NCI-H1436 treated with DMSO at 0.1 percent for 48 hours (cell line): ENCODE measurements at places on chromosomes 4 and X.

DNA sequence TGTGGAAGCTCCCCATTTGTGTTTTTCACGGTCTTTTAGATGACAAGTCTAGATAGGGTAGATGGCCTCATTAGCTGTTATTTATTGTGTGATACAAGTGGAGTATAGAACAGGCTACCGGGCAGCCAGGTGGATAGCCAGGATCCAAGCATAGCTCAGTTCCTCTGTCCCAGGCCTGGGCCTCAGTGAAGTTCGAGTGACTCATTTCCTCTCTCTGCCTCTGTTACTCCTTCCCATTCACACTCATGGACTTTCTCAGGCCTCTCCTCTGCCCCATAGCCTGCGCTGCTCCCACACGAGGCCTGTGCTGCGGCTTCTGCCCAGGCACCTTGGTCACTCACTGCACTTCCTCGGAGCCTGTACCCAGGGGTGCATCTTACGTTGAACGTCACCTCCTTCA is 54.5 kb downstream of the TENM3 start:
- no peak for DNase-seq

GRCh38 chr4:127251423-127251822 is 381.3 kb upstream of the INTU start:
- DNase-seq: no peak

DNA sequence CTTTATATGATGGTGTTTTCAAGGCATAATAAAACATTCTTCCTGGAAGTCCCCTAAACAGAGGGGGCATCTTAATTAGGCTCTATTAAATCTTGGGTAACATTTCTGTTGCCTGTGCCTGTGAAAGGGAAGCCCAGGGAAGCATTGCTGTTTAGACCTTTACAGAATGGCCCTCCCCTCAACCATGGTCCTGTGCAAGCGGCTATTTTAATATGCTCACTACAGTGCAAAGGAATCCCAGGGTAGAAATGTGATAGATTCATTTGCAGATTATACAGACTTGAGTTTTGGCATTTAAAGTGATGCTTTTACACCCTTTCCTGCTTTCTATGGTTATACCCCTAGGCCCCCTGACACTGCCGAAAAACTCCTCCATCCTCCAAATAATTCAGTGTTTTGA is 65.3 kb downstream of the CLCN5 start:
- no peak for DNase-seq

DNA sequence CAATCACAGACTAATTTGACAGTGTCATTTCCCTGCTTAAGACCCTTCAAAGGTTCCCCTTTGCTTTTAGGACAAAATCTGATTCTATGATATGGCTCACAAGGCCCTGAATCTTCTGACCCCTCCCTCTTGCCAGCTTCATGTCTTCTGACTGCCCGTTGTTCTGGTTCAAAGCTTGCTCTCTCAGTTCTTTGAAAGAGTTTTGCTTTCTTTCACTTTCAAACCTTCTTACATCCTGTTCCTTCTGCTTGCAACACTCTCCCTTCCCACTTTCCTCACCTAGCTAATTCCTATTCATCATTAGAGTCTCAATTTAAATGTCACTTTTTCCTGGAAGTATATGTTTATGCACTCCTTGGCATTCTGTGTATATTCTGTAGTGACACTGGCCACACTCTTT is 299.2 kb downstream of the IDS start:
- DNase-seq: no peak

- no peak for DNase-seq
Observed at GRCh38 chr4:37967736-37968135, 7.5 kb downstream of the PTTG2 start.

DNA sequence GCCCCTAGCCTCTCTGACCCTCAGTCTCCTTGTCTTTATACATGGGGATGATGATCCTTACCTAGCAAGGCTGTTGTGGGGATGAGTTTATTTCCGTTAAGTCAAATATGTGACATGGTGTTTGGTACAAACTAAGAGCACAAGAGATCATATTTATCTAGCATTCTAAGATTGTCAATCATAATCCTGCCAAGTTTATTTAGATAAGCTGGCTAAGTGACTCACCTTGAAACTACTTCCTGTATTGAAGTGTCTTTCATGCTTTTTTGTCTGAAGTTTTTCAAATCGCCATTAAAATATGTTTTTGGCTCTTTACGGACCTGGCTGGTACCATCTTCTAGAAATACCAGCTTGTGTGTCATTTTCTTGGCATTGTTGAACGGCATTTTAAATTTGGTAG is 30.7 kb downstream of the MAP7D3 start:
- DNase-seq: no peak

GRCh38 chrX:68433155-68433980 is at the start of gene OPHN1:
OPHN1 (minus strand) TSS chrX:68433495; CDS start chrX:68433020, 475 bp downstream.
- no peak for DNase-seq

- no peak for DNase-seq
Observed at GRCh38 chr4:32932156-32932555, 2212.0 kb downstream of the PCDH7 start.

GRCh38 chr4:183766140-183766539 is 107.0 kb downstream of the TRAPPC11 start:
- no peak for DNase-seq

GRCh38 chr4:122007016-122007415 is 55.2 kb upstream of the TRPC3 start:
- no peak for DNase-seq

DNA sequence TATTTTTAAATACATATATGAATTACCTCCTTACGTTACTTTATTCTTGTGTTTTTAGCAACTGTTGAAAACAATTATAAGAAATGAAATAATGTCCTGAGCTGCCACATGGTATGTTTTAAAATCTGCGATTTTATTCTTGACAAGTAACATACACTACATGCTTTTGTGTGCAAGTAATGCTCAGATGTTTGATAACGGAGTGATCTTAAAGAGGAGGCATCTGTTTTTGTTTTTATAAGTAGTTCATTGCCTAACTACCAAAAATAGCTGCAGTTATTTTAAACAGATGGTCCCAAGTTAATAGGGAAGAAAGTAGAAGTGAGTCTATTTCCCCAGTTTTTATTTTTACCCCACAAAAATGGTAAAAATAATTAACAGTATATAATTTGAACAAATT is 55.2 kb downstream of the GAB1 start:
- no peak for DNase-seq

- no peak for DNase-seq
Observed at GRCh38 chr4:179465131-179465797, 2023.0 kb upstream of the AGA start.

DNA sequence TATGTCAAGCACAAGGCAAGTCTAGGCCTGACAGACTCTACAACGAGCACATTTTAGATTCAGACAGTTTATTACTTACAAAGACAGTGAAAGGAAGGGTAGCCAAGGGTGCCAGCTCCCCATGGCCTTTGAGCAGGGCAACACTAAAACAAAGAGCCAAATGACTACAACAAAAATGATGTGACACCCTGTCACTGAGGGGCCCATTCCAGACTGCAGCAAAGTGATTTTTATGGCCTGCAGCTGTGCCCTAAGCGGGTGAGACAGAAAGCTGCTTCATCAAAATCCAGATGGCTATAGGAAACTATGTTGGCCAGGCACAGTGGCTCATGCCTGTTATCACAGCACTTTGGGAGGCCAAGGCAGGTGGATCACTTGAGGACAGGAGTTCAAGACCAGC is 13.4 kb upstream of the RP2 start:
- no peak for DNase-seq

GRCh38 chr4:157141976-157142375 is 66.0 kb downstream of the GLRB start:
- DNase-seq: no peak

DNA sequence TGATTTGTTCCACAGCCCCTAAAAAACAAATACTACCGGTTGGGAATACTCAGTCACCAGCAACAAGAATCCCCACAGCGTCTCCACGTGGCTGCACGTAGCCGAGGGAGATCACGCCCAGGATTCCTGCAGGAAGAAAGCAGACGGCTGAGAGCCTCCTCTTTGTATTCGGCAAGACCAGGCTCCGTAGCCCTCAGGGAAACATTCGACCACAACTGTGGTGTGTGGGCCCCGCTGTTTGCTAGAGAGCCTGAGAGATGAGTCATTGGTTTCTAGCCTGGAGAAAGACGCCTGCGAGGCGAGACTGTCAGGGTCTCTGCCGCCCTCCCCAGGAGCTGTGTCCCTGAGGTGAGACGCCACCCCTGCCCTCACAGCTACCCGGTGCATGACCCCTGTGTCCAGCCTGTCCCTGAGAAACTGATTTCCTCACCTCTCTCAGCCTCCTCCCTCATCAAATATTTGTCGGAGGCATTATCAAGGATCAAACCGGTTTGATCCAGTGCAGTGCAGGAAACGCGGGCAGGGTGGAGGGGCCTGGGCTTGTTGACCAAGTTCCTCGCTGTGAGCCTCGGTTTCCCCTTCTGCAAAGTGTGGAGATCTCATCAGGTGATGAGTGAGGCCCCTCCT is 4.7 kb upstream of the S100P start:
- DNase-seq: no peak

DNA sequence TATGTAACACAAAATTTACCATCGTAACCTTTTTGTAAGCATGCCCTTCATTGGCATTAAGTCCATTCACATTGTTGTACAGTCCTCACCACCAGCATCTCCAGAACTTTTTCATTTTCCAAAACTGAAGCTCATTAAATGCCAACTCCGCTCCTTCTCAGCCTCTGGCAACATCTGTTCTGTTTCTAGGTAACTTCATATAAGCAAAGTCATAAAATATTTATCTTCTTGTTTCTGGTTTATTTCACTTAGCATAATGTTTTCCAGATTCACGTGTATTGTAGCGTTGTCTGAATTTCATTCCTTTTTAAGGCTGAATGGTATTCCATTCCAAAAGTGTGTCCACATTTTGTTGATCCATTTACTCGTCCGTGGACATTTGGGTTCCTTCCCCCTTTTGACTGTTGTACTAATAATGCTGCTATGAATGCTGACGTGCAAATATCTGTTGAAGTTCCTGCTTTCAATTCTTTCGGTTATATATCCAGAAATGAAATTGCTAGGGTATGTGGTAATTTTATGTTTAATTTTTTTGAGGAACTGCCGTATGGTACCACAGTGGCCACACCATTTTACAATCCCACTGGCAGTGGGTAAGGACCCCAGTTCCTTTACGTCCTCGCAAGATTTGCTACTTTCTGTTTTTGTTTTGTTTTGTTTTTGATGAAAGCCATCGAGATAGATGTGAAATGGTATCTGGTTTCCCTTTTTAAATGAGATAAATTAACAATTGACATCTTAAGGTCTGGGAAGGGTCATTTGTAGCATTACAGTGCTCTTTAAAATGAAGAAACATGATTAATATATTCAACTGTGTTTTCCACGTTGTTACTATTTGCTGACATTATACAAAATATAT is 63.4 kb downstream of the PTTG2 start:
- DNase-seq: no peak

GRCh38 chrX:41828826-41829225 is 94.5 kb downstream of the CASK start:
- no peak for DNase-seq

GRCh38 chr4:76984788-76985211 is 35.2 kb downstream of the SEPTIN11 start:
- no peak for DNase-seq

DNA sequence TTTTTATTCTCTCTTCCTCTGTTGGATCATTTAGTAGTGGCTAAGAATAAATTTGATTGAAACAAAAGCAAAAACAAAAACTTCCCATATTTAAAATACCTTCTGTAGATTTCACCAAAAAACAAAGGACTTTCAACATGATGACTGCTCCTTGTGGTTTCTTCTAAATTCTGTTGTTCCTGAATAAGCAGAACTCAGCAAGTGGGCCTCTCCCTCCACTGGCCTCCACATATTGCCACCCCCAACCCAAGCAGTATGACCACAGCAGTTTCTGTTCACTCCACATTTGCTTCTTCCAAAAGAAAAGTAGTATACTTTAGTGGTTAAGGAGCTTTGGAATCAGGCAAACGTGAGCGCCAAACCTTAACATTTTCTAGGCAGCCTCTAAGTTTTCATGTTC is 114.7 kb downstream of the COX18 start:
- no peak for DNase-seq

DNA sequence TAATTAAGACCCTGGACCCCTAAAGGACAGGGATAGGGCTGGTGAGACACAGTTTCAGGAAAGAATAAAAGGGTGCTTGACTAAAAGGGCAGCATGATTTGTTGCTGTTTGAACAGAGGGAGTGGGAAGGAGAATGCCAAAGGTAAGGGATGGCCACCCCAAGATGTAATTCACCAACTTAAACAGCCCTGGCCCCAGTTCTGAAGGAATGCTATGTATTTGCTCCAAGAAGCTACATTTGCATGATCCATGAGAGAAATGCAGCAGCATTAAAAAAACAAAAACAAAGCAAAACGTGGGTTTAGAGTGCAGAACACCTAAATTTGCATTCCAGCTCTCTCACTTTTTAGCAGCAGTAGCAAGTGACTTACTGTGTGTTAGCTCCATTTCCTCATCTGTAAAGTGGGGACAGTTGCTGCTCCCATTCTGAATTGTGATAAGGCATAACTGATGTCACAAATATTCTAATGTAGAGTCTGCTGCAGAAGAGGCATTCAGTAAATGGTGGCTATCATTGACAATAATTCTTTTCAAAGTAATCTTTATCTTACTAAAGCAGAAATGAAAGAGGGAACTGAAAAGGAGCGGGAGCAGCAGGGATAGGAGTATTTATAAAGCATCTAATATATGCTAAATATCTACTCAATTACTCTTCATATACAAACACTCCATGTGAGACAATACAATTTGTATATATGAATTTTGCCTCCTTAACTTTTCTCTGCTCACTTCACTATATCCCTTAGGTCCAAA is 115.8 kb downstream of the PPARGC1A start:
- DNase-seq: no peak

GRCh38 chr4:141530627-141531026 is 105.8 kb upstream of the IL15 start:
- DNase-seq: no peak

DNA sequence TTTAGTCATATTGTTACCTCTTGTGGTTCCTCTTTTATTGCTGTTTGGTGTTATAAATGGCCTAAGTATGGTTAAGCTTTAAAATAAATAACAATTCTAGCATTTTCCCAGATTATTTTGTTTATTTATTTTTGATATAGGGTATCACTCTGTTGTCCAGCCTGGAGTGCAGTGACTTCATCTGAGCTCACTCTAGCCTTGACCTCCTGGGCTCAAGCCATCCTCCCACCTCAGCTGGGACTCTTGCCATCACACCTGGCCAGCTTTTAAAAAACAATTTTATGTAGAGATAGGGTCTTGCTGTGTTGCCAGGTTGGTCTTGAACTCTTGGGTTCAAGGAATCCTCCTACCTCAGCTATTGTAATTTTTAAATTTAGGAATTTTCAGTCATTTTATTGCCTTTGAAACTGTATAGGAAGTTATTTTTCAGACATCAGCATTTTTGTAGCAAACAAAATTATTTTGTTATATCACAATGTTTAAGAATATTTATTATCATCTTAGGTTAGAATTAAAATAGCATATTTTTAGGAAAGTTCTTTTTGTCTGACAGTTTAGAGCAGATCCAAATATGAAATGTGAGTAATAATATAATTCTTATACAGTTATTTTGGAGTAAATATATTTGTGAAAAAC is 66.3 kb upstream of the RHOH start:
- DNase-seq: no peak

GRCh38 chrX:41131766-41132165 is 46.5 kb downstream of the USP9X start:
- no peak for DNase-seq
